Cardiac septum (tissue), 1 donor: ENCODE measurements at places on chromosomes 3 and 15.

GRCh38 chr15:70504988-70505387 lies 258.4 kb downstream of the UACA start:
- DNase-seq: no peak

DNA sequence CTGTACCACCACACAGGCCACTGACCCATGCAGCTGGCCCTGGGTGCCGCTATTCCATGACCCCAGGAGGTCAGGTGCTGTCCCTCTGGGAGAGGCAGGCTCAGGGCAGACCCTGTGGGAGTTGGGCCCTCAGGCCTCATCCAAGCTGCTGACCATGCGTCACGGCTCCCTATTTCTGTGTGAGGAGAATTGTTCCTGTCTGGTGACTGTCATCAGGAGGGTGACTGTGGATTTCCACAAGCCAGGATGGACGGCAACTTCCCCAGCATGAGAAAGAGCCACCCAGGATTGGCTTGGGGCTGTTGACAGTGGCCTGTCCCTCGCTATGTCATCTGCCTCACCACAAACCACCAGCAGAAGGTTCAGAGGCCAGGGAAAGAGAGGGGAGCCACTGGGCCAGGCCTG lies 41.4 kb downstream of the ZDHHC19 start:
- no peak for DNase-seq

DNA sequence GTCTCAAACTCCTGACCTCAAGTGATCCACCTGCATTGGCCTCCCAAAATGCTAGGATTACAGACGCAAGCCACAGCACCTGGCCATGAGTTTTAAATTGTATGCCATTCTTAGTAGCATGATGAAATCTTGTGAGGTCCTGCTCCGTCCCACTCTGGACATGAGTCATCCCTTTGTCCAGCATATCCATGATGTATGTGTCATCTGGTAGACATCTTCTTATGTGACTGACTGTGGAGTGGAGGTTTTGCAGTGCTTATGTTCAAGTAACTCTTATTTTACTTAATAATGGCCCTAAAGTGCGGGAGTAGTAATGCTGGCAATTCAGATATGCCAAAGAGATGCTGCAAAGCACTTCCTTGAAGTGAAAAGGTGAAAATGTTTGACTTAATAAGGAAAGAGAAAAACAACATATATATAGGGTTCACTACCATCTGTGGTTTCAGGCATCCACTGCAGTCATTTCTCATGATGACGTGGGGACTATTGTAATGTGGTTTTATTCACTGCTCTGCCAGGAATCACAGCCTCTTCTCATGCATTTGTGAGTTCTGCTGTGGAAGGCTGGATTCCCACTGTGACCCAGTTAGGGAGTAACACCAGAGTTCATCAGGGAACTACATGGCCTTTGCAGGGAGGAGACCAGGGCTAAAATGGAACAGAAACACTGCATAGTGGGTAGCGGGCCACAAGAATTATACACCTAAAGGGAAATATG lies 204.6 kb upstream of the STRIT1 start:
- no peak for DNase-seq

DNA sequence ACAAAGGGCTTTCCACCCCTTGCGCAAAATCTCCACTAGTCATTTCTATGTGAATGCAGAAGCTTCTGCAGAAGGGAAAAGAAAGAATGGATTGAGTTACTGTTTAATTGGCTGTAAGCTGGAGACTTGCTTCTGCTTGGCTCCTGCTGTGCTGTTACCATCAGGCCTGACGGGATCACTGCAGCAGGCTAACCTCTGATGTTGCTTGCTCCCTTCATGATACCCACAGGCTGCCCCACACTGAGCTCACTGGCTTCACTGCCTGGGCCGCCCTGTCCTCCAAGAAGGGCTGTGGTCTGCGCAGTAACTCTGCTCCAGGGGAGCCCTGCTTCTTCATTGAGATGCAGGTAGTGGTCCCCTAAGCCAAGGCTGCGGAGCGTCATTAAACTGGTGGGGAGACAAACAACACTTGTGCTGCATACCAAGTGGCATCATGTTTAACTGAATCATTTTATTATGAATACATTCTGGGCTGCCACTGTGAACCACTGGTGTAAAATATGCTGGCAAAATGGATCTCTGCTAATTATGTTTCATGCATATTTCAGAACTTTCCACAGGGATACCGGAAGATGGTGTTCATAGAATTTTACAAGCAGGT lies 78.6 kb downstream of the WDR49 start:
- DNase-seq: no peak
